Left forelimb (tissue), 1 donor: ENCODE measurements at places on chromosomes 1 and 21.

DNA sequence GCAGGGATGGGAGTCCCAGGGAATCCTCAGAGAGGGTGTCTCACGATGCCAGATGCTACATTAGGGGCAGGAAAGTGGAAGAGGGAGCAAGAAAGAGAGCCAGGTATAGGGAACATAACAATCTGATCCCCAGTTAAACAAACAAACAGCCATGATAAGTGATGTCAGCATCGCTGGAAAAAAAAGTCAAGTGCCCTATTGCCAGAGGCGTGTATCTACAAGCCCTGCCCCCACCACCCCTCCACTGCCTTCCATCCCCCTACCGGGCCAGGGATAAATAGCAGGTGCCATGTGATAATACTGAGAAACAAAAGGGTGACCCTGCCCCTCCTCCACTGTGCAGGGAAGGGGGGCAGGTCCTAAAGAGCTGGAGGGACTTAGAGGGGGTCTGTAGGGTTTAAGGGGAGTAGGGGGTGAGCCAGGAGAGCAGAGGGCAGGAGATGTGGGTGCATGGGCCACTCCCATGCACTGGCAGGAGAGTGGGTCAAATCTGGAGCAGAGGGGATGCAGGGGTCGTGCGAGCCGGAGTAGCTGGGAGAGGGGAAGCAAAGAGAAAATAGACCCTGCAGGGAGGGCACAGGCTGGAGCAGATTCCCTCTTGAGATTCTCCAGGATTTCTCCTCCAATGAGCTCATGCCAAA, 3.4 kb downstream of the SLC26A9 start:
- no peak for DNase-seq

DNA sequence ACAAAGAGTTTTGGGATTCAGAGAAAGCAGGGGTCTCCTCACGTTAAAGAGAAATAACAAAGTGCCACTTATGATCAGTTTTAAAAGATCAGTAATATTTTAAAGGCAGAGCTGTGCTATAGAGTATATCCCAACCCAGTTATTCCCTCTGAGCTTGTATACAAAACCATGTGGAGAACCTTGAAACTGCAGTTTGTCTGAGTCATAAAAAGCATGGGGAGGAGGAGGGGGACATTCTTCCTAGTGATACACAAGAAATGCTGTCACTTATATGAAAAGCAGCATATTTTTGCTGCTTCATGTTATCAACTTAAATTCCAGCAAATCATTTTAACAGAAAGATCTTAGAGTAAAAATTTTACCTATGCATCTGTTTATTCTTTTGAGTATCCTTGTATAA, 244.5 kb downstream of the GPR52 start:
- DNase-seq = no peak

- no peak for DNase-seq
These were observed 477.2 kb downstream of the BRINP3 start for GRCh38 chr1:190000365-190000872.

GRCh38 chr1:50930193-50930592, 29.9 kb downstream of the FAF1 start:
- DNase-seq = no peak

GRCh38 chr1:75341537-75341936, 207.3 kb downstream of the LHX8 start:
- no peak for DNase-seq

DNA sequence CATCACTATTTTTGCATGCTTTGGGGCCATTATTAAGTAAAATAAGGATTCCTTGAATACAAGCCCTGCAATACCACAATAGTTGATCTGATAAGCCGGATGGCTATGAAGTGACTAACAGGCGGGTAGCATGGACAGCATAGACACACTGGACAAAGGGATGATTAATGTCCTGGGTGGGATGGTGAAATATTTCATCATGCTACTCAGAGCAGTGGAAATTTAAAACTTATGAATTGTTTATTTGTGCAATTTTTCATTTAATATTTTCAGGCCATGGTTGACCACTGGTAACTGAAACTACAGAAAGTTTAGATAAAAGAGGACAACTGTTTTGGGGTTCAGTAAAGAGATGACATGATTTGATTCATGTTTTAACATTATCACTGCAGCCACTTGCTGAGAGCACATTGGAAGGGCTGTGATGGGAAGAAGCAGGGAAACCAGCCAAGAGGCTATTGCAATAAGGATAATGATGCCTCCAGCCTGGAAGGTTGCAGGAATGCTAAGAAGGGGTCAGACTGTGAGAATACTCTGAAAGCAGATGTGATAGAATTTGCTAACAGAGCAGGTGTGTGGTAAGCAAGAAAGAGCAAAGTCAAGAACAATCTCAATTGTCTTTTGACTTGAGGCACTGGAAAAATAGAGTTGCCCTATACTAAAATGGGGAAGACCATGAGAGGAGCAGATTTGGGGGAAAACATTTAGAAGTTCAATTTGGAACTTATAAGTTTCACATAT, 62.5 kb upstream of the TNFSF4 start:
- no peak for DNase-seq
